ENCODE measurements at places on chromosomes 12 and 14. TPM values are rescaled to one million over a fixed set of nuclear protein-coding genes. Genes with fewer than 3 reads are reported as not detected.
A peak's percentile ranks its signal among the peaks of the same experiment; 100 is the strongest.

DNA sequence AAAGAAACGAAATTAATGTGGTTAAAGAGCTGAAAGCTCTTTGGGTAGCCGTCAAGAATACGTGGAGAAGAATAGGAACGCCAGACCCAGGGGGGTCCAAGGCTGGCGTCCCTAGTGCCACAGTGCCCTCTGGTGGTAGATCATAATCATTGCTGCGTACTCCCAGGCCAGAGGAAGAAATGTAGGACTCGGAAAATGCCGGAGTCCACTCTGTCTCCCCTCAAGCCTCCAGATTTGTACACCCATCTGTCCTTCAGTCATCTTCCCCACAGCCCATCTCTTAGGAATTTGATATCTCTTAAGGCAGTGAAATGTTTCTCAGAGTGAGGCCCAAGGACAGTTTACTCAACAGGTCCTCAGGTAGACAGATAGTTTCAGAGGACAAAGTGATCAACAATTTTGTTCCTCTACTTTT lies 25.4 kb upstream of the PLEKHG6 start:
- no peak for DNase-seq

DNA sequence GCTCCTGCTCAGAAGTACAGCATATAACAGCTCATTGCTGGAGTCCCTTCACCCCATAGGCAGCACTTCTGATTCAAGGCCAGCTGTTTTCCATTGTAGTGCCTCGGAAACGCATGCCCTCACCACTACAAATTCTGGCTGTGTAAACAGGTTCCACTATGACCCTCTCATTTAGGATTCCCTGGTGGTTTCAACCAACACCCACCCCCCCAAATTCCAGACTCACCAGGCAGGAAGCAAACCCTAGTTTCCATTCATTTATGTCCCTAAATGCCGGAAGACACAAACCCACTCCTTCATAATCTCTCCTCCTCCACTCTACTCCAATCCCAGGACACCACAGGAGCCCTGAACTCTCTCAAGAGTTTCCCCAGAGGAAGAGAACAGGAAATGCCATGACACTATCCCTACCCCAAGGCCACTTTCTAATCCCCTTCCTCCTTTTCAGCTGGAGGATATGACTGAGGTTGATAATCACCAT lies 75.9 kb upstream of the TMPO start:
- no peak for DNase-seq

DNA sequence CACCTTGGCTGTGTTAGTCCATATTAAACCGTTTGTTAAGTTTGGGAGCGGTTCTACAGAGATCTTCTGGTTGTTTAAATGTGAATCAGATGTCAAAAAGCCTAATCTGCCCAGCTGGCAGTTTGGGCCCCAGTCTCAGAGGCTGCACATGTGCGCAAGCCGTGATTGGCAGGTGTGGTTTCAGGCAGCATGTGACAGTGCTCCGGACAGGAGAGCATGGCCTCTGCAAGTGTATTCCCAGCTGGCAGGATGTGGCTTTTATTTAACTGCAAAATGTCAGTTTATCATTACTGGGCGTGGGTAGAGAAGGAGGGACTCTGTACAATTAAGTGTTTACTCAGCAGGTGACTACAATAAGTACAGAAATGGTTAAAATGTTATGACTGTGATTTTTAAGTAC lies 77.5 kb downstream of the PELI2 start:
- DNase-seq, result no peak

Gene KCNA5
- 2.2 TPM for polyA plus RNA-seq

GRCh38 chr14:64812412-64812811 lies 67.3 kb downstream of the SPTB start:
- DNase-seq, result no peak

GRCh38 chr14:52834440-52834842 lies 43.0 kb upstream of the GNPNAT1 start:
- DNase-seq, result no peak

GRCh38 chr12:5014269-5014668 lies 29.4 kb upstream of the KCNA5 start:
- no peak for DNase-seq

- no peak for DNase-seq
Measured at GRCh38 chr12:3973973-3974644, 100.9 kb upstream of the PARP11 start.

Gene SCN8A
- polyA plus RNA-seq, result 1.8 TPM

- DNase-seq, result no peak
Measured at GRCh38 chr14:73739174-73739898, 25.2 kb upstream of the PNMA1 start.

DNA sequence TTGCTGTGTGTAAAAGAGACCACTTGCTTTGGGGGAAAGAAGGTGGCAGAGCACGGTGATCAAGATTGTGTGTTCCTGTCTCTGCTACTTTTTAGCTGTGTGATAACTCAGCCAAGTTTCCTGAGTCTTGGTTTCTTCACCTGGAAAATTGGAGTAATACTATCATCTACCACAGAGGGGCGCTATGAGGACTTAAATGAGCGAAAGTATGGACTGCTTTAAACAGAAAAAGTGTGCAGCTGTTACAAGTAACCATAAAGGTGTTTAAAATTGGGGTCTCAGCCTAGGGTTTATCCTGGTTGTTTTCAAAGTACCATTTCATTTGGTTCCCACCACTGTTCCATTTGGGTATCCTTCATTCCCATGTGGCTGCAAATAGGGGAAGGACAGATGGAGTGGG lies 65.9 kb upstream of the WSCD2 start:
- no peak for DNase-seq

DNA sequence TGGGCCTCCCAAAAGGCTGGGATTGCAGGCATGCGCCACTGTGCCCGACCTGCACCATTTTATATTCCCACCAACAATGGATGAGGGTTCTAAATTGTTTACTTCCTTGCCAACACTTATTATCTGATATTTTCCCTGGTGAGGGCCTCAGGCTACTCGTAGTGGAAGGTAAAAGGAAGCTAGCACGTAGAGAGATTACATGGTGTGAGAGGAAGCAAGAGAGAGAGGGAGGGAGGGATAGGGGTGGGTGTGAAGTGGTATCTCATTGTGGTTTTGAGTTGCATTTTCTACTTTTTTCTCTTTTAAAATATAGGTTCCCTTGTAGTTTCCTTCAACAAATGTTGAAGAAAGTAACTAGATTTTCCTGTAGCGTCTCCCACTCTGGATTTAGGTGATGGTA lies 30.9 kb downstream of the MYO1H start:
- DNase-seq, result no peak

DNA sequence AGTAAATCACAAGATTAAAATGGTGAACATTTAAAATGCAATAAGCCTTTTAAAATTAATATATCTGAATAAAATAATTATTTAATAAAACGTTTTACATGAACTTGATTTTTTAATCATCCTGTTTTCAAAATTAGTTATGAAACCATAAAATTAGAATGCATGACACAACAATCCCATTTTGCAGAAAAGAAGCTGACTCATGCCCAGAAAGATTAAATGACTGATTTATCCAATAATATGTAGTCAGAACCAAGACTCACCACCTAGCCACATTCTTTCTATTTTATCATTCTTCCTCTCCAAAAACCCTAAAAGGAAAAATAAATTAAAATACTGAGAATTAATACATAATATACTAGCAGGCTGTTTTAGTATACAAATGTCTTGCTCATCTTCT lies 83.0 kb upstream of the LGR5 start:
- no peak for DNase-seq

DNA sequence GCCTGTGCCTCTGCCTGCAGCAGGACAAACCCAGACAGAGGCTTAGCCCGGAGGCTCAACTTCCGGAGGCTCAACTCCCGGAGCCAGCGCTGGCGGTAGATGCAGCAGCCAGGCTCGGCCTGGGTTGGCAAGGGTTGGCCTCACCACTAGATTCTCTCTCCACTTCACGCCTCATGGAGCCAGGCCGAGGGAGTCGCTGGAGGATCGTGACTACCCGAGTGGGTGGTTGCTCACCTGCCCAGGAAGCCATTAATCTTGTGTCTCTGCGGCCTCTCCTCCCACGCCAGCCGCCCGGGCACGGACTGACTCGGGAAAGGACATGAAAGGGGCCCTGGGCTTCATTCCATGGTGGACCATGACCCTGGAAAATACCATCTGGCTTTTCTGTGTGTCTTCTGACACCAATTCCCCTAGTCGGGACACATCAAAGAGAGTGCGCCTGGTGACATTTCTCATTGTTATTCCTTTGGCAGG lies 20.8 kb downstream of the ESRRB start:
- DNase-seq, result peak; percentile 38

GRCh38 chr12:123364532-123365024 lies at the start of gene SBNO1:
Gene SBNO1 (minus strand): TSS chr12:123364847. CDS start chr12:123350441, 14,406 bp downstream.
- peak; percentile 77 for DNase-seq

- DNase-seq, result no peak
Measured at GRCh38 chr14:32383364-32384009, 54.4 kb downstream of the AKAP6 start.

Gene DHRS2
- polyA plus RNA-seq, result 55.2 TPM

Gene RAD51AP1
- polyA plus RNA-seq, result 32.0 TPM

Gene BEST3
- 0.46 TPM for polyA plus RNA-seq

Gene BATF
- 0.41 TPM for polyA plus RNA-seq

GRCh38 chr12:63845726-63846125 lies 1.2 kb downstream of the SRGAP1 start:
- DNase-seq, result no peak

Gene SOAT2
- polyA plus RNA-seq, result 1.4 TPM

Gene ADAM20
- 0.11 TPM for polyA plus RNA-seq
